ENCODE measurements at places on chromosomes 11 and 22. TPM values are rescaled to one million over a fixed set of nuclear protein-coding genes. Genes with fewer than 3 reads are reported as not detected.

The CCDC73 gene
- total RNA-seq: not detected

DNA sequence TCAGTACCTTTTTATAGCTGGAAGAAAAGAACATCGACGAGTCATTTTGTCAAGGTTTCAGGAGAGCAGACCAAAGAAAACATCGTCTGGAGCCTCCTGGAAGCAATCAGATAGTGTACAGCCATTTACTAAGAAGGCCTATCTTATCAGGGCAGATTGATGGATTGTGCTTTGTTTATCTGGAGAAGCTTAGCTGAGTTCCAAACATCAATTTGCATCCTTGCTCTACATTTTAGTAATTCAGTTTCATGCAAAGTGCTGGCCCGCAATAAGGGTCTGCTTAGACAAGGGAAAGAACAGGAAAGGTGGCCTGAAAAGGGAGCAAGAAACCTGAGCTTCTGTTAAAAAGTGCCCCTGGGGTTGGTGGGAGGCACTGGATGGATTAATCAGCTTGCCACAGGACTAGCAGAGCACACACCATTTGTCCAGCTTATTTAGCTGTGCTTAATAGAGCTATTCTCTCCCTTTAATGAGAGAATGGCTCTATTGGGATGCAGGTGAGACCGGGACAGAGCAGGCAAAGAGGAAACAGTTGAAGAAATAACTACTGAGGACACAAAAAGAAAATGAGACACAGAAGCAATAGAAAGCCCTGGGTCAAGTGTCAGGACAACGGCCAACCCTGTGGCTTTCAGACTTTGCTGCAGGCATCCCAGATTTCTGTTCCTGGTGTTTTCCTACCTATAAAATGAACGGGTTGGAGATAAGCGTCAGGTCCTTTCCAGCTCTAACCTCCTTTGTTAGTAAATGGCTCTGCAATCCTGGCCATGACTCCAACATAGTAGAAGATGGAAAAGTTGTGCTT is 122.1 kb upstream of the TTC12 start:
- no peak for DNase-seq

DNA sequence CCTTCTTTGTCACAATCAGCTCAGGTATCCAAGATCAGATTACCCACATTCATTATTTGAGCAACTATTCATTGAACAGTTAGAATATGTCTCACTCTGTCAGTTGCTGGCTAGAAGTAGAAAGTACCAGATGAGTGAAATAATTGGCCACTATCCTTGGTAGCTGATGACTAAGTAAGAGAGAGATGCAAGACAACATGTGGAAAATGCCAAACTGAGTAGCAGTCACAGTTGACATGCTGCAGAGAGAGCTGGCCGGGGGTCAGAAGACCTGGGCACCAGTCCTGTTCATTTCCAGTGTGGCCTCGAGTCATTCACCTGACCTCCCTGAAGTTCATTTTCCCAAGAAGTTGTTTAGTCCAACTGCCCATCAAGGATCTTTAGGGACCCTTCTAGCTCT is 22.5 kb upstream of the SMIM35 start:
- DNase-seq: no peak

The SPON1 gene
- not detected for total RNA-seq

The PLAAT4 gene
- total RNA-seq: 3.5 TPM

GRCh38 chr11:12724301-12725054 is 50.3 kb downstream of the TEAD1 start:
- DNase-seq: peak; percentile 69

DNA sequence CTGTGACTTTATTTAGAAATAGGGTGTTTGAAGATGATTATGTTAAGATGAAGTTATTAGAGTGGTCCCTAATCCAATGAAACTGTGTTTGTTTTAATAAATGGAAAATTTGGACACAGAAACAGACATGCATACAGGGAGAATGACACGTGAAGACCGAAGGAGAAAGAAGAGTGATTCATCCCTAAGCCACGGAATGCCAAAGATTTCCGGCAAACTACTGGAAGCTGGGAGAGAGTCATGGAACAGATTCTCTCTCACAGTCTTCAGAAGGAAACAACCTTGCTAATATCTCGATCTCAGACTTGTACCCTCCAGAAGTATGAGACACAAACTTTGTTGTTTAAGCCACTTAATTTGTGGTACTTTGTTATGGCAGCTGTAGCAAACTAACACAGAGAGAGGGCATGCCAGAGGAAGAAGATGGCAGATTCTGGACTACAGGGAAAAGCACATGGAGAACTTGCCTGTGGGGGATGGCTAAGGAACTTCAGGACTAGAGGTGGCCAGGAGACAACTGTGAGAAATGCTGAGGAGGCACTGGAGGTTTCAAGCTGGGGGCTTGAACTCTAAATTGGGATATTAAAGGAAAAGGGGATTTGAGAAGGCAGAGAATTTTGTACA is 733.5 kb upstream of the CCDC90B start:
- DNase-seq: peak; percentile 34

The PRR33 gene
- not detected for total RNA-seq

The C22orf42 gene
- total RNA-seq: not detected

- DNase-seq: no peak
Measured at GRCh38 chr22:17726006-17726927, 48.0 kb downstream of the BID start.

GRCh38 chr11:115503083-115503885 is 931 bp downstream of the CADM1 start:
- peak; percentile 13 for DNase-seq

GRCh38 chr11:297586-298405 is 1.5 kb downstream of the IFITM5 start:
- DNase-seq: no peak

GRCh38 chr22:39515266-39516050 is 4.9 kb upstream of the ATF4 start:
- DNase-seq: peak; percentile 80

The INS gene
- not detected for total RNA-seq

The OR52R1 gene
- not detected for total RNA-seq

DNA sequence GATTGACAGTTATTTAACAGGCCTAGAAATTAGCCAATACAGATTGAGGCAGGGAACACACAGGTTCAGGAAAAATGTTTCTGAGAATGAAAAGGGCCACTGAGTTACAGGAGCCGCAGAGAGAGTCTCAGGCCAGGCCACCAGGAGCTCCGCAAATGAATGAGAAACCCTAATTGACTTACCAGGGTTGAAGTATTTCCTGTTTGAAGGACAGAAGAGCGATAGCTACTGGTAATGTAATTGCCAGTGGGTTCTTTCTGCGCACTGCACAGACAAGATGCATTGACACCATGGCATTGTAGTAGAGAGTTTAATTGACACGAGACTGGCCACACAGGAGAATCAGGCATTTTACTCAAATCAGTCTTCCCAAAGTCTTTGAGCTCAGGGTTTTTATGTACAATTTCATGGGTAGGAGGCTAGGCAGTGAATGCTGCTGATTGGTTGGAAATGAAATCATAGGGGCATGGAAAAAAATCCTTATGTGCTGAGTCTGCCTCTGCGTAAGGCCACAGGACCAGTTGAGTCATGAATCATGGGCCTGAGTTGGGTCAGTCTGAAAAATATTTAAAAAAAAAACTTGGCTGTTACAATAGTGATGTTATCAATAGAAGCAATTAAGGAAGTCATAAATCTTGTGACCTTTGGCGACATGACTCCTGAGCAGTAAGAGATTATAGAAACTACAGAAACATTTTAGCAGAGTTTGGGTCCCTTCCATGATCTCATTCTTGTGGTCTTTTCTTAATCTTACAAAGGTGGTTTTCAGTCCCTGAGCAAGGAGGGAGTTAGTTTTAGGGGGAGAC is 203.8 kb downstream of the CASP12 start:
- peak; percentile 37 for DNase-seq

- DNase-seq: no peak
Measured at GRCh38 chr11:7473717-7474116, 11.6 kb upstream of the OLFML1 start.

- peak; percentile 66 for DNase-seq
Measured at GRCh38 chr22:30763815-30764673, 69.4 kb downstream of the OSBP2 start.

The GVQW3 gene
- 0.51 TPM for total RNA-seq

DNA sequence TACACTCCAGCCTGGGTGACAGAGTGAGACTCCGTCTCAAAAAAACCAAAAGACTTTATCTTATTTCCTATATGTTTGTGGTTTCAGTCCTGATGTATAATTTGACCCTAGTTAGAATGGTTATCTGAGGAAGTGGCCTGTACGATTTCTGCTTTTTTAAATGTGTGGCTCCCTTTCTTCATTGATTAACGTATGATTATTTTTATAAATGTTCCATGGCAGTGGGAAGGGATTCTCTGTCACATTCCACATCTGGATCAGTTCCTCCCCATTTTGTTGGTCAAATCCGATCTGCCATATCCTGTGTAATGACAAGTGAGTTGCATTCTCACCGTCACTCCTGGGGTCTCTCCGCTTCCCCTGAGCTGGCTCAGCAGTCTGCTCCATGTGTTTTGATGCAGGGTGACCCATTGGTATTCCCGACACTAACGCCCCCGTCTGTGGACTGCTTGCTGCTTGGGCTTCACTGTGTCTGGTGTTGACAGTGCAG is 20.3 kb downstream of the NEAT1 start:
- DNase-seq: peak; percentile 32

GRCh38 chr11:20289732-20290131 is 73.8 kb upstream of the HTATIP2 start:
- DNase-seq: no peak

The CSKMT gene
- total RNA-seq: 3.2 TPM

- no peak for DNase-seq
Measured at GRCh38 chr22:47111626-47112581, 349.5 kb downstream of the TBC1D22A start.

DNA sequence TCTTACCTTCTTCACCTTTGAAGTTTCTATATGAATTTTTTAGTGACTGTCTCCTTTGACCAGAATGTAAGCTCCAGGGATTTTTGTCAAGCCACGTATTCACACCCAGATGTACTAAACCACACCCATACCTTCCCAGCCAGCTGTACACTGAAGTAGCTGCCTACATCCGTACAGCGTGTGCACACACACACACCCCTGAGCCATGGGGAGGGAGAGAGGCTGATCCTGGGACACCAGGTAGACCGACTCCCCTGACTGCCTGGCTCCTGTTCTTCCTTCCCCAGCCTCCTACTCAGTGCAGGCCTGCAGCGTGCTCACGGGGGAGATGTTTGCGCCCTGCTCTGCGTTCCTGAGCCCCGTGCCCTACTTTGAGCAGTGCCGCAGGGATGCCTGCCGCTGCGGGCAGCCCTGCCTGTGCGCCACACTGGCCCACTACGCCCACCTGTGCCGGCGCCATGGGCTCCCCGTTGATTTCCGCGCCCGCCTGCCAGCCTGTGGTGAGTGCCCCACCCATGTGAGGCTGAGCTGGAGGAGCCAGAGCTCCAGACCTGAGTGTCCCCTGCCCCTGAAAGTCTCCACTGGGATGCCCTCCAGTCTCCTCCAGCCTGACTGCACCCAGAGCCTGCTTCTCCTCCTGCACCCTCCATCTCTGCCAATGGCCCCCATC is 25.9 kb downstream of the OTOG start:
- DNase-seq: no peak

The ZNF280B gene
- total RNA-seq: 1.5 TPM

- no peak for DNase-seq
Measured at GRCh38 chr11:67664696-67665540, 9.5 kb downstream of the ALDH3B2 start.

DNA sequence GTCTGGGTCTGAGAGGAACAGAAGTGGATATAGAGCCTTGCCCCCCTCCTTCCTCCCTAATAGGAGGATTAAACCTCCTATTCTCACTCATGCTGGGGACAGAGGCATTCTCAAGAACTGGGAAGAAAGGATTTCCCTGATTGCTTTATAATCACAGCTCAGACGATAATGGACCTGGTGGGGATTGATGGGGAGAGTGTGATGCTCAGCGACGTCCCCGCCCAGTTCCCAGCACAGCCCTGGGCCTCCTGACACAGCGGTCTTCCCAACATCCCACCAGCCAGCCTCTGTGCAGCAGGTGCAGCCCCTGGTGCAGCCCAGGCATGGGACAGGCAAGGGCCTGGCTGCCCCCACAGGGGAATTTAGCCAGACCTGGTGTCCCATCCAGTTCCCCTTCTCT is 28.4 kb downstream of the TRIM29 start:
- no peak for DNase-seq

- DNase-seq: no peak
Measured at GRCh38 chr22:46695346-46696228, 42.5 kb downstream of the CERK start.

DNA sequence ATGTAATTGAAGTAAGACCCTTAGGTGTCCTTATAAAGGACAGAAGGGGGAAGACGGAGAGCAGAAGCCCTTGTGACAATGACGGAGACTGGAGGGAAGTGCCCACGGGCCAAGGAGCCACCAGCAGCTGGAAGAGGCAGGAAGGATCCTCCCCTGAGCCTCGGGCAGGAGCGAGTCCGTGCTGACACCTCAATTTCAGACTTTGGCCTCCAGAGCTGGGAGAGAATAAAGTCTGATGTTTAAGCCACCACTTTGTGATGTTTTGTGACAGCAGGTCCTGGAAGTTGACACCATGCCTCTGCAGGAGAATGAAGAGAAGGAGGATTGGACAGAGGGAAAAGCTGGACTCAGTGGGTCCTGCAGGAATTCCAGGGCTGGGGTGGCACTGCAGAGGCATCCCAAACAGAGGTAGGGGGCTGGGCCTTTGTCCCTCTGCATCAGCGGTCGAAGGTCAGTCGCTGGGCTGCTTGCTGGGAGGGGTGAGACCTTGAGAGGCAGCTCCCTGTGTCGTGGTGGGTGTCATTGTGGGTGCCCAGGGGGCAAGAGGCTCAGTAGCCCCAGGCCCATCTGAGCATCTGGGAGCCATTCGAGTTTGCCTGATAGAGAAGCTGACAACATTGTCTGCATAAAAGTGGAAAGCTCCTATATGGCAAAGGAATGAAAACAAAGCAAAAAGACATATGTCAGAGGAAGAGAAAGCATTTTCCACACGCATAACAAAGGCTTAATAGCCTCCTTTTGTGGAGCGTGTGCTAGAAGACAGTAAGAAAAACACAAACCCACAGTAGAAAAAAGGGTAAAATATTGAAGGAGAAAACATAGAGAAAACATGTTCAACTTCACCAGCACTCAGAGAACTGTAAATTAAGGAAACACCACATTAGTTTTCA is 68.8 kb downstream of the RTL6 start:
- DNase-seq: no peak

GRCh38 chr22:39574779-39575551 is 4.4 kb downstream of the CACNA1I start:
- DNase-seq: peak; percentile 86

The KCTD14 gene
- 1.9 TPM for total RNA-seq

Data from LHCN-M2 (cell line).